ENCODE measurements at places on chromosomes 7 and 10.

DNA sequence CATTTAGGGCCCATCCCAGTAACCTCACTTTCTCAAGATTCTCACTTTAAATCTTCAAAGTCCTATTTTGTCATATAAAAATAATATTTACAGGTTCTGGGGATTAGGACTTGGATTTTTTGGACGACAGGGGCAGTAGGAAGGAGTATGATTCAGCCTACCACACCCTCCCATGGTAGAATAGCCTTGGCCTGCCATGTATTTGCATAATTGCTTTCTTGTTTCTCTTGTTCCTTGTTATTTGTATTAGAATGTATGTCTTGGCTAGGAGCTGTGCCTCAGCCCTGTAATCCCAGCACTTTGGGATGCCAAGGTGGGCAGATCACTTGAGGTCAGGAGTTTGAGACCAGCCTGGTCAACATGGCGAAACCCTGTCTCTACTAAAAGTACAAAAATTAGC is 92.5 kb downstream of the ELAPOR2 start:
- DNase-seq = no peak

DNA sequence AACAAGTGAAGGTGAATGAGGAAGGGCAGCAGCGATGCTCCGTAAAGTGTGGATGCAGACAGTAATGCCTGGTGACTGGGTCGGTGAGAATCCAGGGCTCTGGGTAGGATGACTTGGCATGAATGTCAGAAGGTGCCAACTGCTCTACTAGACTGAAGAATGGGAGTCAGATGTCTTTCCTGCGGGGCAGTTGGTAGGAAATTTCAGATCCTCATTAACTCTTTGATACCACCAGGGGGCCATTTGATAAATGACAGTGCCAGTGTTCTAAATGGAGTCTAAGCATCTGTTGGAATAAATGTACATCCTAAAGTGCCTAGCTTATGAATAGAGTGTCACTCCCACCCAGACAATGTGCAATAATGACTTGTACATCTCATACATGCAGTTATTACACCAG is 462.0 kb downstream of the GRM8 start:
- no peak for DNase-seq

DNA sequence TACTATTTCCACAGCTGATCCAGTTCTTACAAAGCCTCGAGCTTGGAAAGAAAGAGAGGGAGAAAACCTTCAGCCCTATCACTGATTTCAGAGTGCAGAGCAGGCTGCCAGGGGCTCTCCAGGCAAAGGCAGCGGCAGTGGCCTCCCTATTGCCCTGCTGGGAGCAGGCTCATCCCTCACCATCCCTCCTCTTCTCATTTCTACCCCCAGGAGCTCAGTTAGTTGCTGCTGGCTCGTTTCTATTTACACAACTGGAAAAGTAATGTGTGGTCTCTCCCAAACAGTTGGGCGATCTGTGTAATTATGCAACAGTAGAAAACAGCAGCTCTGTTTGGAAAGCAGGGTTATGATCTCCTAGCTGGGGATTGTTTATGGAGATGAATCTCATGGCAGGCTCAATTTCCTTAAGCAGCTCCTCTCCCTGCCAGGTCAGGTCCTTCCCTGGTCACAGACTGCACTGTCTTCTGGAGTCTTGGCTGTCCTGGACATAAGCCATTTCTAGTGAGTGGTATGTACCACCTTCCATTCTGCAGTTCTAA is 28.7 kb upstream of the TNS3 start:
- DNase-seq = no peak

GRCh38 chr7:85734823-85735222 is 548.0 kb upstream of the SEMA3D start:
- no peak for DNase-seq

- no peak for DNase-seq
Observed at GRCh38 chr7:134992626-134993179, 6.4 kb downstream of the AGBL3 start.

DNA sequence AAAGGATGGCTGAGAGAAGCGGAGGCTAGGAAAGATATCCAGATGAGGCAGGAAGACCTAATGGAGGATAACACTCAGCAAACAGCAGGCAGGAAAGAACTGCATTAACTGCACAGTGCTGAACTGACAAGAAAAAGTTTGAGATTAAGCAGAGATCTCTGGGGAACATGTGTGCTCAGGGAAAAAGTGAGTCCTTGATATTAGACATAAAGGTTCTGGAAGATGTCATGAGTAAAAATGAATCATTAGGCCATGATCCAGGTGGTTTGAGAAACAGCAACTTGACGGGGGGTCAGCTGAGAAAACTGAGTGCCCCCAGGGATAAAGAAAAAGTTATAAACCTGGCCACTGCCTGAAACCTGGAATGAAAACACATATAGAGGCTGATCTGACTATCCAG is 27.3 kb upstream of the ANK3 start:
- DNase-seq = no peak

DNA sequence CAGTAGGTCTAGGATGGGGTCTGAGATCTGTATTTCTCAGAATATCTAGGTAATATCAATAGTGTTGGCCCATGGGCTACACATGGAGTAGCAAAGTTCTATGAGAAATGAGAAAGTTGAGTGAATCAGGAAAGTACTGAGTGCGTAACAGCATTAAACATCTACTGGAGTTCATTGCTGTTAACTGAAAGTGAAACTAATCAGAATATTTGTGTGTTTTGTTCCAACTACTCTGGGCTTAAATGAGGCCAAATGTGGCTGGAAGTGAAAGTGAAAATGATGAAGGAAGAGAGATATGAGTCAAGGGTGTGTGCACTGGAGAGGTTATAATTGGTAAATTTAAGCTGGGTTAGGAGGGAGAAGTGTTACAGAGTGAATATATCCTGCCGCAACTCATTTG is 46.5 kb downstream of the TMEM106B start:
- DNase-seq = no peak

- DNase-seq = no peak
Observed at GRCh38 chr7:157669768-157670351, 333.1 kb downstream of the DNAJB6 start.

GRCh38 chr10:126536656-126537055 is 133.8 kb downstream of the C10orf90 start:
- no peak for DNase-seq

DNA sequence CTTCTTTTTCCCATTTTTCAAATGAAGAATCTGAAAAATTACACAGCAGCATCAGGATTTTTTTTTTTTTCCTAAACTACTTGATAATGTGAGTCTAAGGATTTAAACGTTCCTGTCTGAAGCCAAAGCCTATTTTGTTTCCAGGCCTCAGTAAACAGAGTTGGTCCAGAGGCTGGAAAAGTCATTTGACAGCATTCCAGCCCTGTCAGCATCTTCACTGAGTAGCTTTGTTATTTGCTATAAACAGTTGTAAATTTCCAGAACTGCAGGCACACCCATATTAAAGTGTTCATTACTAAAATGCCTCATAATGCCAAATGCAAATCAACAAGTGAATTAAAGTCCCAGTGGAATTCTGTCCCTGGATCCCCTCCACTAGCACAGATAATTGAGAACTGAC is 35.5 kb upstream of the KMT2E start:
- no peak for DNase-seq

GRCh38 chr10:110273474-110273873 is 31.2 kb downstream of the SMNDC1 start:
- DNase-seq = no peak

DNA sequence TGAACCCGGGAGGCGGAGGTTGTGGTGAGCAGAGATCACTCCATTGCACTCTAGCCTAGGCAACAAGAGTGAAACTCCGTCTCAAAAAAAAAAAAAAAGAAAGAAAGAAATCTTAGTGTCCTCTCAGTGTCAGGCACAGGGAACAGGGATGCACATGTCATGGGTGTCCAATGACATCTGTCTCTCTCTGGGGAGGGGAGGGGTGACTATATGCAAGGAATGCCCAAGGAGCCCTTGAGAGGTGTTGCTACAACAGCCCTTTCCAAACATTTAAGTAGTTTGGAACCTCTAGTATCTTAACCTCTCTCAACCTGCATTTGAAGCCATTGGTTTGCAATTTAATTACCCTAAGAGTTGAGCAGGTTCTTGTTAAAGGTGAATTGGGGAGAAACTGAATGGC is 28.9 kb downstream of the PDLIM1 start:
- no peak for DNase-seq

DNA sequence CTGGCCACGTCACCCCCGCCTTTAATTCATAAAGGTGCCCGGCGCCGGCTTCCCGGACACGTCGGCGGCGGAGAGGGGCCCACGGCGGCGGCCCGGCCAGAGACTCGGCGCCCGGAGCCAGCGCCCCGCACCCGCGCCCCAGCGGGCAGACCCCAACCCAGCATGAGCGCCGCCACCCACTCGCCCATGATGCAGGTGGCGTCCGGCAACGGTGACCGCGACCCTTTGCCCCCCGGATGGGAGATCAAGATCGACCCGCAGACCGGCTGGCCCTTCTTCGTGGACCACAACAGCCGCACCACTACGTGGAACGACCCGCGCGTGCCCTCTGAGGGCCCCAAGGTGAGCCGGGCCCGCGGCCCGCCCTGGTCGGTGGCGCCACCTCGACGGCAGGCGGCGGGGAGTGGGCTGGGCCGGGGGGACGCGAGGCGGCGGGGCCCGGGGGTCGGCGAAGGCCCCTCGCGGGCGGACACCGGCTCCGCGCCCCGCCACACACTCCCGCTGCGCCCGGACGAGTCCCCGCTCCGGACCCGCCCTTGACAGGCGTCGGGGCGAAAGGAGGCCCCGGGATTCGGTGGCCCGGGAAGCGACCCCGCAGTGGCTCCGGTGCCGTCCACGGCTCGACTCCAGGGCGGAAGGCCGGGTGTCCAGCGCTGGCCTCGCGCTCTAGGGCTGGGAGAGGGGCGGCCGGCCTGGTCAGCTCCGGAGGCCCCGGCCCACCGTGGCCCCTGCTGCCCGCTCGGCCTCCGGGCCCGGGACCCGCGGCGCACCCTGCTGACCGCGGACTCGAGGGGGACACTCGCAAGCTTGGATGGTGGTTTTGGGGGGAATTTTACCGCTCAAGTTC is 557 bp downstream of the BAG3 start:
- no peak for DNase-seq

- DNase-seq = no peak
Observed at GRCh38 chr10:93222211-93222754, 148.6 kb downstream of the CYP26A1 start.

GRCh38 chr7:101402081-101402779 is 39.6 kb downstream of the COL26A1 start:
- no peak for DNase-seq

- no peak for DNase-seq
Observed at GRCh38 chr10:106559442-106559841, 605.1 kb downstream of the SORCS1 start.

GRCh38 chr10:26628395-26628794 is 69.1 kb upstream of the PDSS1 start:
- DNase-seq = no peak

GRCh38 chr7:101108330-101108857 is 18.5 kb upstream of the SERPINE1 start:
- no peak for DNase-seq

GRCh38 chr10:98131619-98132018 is 2.8 kb upstream of the R3HCC1L start:
- no peak for DNase-seq

- no peak for DNase-seq
Observed at GRCh38 chr10:77420947-77421523, 216.6 kb downstream of the KCNMA1 start.

GRCh38 chr10:10930979-10931743 is 86.5 kb upstream of the CELF2 start:
- DNase-seq = no peak

- DNase-seq = no peak
Observed at GRCh38 chr7:63927261-63927660, 71.4 kb upstream of the ZNF722 start.

DNA sequence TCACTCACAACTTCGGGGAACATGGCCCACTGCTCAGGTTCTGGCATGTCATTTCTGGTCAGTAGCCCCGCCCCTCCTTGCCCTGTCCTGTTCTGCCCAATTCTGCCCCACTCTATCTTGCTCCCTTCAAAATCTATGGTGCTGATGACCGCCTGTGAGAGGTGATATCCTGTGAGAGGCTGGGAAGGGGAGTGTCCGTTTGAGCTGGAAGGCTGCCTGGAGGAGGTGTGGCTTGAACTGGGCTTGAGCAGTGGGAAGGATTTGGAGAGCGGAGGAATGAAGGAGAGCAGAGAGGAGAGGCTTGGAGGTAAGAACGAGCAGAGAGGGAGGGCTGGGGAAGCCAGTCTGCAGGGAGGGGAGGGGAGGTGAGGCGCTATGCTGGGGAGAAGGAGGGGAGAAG is 145.3 kb downstream of the RPS24 start:
- DNase-seq = no peak

DNA sequence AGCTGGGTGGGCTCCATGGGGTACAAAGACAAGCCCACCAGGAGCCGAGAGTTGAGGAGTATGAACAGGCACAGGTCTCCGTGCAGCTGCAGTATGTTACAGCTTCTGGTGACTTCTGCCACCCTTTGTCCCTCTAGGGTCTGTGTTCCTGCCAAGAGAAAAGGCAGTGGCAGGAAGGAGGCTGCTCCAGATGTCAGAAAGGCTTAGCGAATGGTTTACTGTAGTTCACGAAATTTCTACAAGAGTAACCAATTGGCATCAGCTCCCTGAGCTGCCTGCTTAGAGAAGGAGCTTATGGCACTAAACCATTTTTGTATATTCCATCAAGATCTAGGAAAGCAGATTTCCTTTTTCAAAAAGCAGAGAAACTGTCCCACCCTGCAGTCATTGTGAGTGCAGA is 48.2 kb upstream of the TMEM72 start:
- no peak for DNase-seq

DNA sequence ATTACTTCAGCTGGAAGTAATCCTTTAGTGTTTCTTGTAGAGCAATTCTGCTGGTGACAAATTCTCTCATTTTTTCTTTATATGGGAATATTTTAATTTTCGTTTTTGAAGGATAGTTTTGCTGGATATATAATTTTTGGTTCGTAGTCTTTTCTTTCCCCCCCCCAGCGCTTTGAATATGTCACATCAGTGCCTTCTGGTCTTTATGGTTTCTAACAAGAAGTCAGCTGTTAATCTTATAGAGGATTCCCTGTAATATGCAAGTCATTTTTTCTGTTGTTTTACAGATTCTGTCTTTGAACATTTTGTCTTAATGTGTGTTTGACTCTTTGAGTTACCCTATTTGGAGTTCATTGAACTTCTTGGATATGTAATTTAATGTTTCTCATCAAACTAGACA is 96.3 kb downstream of the SDK1 start:
- no peak for DNase-seq

DNA sequence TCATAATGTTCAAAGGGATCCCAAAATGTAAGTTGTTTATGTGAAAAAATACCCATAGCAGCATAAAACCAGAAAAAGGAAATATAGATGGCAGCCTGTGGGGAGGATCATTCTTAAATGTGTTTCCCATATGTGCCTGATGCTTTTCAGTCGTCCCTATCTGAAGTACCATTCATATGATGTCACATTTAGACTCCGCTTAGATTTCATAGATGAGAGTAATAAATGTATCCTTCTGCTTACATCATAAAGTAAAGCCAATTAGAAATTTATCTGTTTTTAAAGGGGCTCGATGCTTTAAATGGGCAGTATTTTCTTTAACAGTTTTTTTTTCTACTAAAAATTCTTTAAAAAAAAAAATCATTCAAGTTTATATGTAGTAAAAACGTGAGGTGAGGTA is 136.1 kb downstream of the KAT6B start:
- DNase-seq = no peak

- no peak for DNase-seq
Observed at GRCh38 chr7:157615852-157616251, 279.0 kb downstream of the DNAJB6 start.

- DNase-seq = no peak
Observed at GRCh38 chr10:93703066-93703465, 674 bp upstream of the FRA10AC1 start.
